ENCODE measurements at places on chromosomes 5 and 9. TPM values are rescaled to one million over a fixed set of nuclear protein-coding genes. Genes with fewer than 3 reads are reported as not detected.

- peaks cover 5% of the 10 kb centered on the region for H3K27me3 ChIP-seq
- H3K27ac ChIP-seq = no peak overlapping the region
- H3K4me1 ChIP-seq = no peaks in the 10 kb centered on the region
- H3K36me3 ChIP-seq = no peaks in the 10 kb centered on the region
- H3K4me3 ChIP-seq = no peak overlapping the region
- peak; percentile 8 for DNase-seq
These were observed 9.9 kb upstream of the MEGF10 start for GRCh38 chr5:127280491-127281220.

The IFNA13 gene
- polyA plus RNA-seq = 0.12 TPM

The ELP1 gene
- 28.8 TPM for polyA plus RNA-seq

- peak overlapping the region; percentile 85 for H3K27ac ChIP-seq
- H3K36me3 ChIP-seq = no peaks in the 10 kb centered on the region
- H3K4me3 ChIP-seq = peak overlapping the region; percentile 72
- no peaks in the 10 kb centered on the region for H3K27me3 ChIP-seq
- H3K4me1 ChIP-seq = peaks cover 6% of the 10 kb centered on the region
- peak; percentile 8 for DNase-seq
These were observed 483 bp downstream of the C9orf85 start for GRCh38 chr9:71911908-71912335.

The OTULINL gene
- polyA plus RNA-seq = 15.8 TPM

- H3K4me1 ChIP-seq = no peaks in the 10 kb centered on the region
- DNase-seq = no peak
- H3K4me3 ChIP-seq = no peak overlapping the region
- H3K27me3 ChIP-seq = no peaks in the 10 kb centered on the region
These were observed 12.5 kb upstream of the PTGER4 start for GRCh38 chr5:40667161-40667663.

DNA sequence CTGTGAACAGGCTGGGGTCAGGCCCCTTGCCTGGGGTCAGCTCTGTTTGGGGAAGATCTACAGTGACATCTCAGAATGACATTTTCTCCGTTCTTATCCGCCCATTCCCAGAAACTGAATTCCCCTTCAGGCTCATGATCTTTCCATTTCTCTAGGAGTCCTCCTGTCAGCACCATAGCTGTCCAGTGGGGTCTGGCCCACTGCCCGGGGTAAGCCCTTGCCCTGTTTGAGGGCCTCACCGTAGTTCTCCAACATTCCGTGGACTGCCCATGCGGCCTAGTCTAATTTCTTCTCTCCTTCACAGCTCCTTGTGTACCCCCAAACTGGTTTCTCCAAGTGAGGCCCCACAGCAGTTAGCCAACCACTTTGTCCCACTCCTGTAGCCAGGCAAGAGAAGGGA is 68.4 kb downstream of the ENTREP1 start:
- no peak overlapping the region for H3K27ac ChIP-seq
- H3K36me3 ChIP-seq = no peaks in the 10 kb centered on the region
- H3K27me3 ChIP-seq = peaks cover 2% of the 10 kb centered on the region
- H3K4me1 ChIP-seq = no peaks in the 10 kb centered on the region
- H3K4me3 ChIP-seq = no peak overlapping the region

DNA sequence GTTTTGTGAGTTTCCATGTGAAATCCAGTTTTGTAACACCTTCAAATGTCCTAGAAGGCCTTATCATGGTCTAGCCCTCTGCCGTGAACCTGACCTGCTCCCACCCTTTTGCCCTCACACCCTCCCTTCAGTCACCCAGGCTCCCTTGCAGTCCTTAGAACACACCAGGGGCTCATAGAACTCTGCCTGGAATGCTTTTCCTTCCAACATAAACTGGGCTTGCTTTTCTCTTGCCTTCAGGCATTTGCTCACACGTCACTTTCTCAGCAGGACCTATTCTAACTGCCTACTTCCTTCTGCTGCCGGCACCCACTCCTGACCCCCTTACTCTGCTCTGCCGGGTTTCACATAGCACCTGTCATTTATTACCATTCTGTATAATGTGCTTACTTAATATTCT is 111.9 kb downstream of the PDE8B start:
- no peak overlapping the region for H3K4me3 ChIP-seq
- H3K27ac ChIP-seq = no peak overlapping the region
- no peaks in the 10 kb centered on the region for H3K36me3 ChIP-seq
- H3K27me3 ChIP-seq = no peaks in the 10 kb centered on the region

DNA sequence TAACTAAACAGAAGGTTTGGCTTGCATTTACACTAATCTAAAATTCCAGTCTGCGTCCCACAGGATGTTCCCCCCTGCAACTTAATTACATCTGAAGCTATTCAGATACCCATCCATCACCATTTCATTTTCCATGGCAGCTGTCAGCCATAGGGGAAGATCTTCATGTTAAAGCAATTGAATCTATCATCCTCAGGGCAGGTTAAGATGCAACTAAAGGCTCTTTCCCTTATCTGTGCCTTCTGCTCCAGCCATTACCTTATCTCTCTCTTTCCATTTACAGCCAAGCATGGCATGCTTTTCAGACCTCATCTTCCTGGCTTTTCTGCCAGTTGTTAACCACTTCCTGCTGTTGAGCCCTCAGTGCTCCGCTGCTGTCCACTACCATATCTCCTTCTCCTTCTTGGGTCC is 15.8 kb upstream of the HACD4 start:
- no peak overlapping the region for H3K27ac ChIP-seq
- no peak for DNase-seq
- H3K4me1 ChIP-seq = no peaks in the 10 kb centered on the region
- H3K4me3 ChIP-seq = no peak overlapping the region
- H3K27me3 ChIP-seq = no peaks in the 10 kb centered on the region

The LECT2 gene
- polyA plus RNA-seq = not detected

GRCh38 chr9:100534401-100534800 is 43.5 kb upstream of the CAVIN4 start:
- no peaks in the 10 kb centered on the region for H3K27me3 ChIP-seq
- no peaks in the 10 kb centered on the region for H3K36me3 ChIP-seq
- H3K27ac ChIP-seq = no peak overlapping the region
- no peak for DNase-seq

DNA sequence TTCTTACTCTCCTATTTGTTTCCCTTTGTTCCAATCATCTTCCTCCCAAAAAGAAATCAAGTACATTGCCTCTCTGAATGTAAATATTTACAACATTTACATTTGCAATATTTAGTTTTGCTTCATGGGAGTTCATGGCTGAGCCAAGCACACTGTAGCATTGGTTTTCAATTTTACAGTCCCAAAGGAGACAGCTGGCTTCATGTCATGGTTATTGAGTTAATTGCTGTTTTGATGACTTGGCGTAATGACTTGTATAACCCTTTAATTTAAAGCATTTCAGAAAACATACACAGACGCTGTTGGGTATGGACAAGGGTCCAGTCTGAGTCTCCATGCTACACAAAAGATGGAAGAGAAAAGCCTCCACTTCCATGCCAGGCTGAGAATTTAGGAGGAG is 25.6 kb upstream of the VLDLR start:
- no peak overlapping the region for H3K27ac ChIP-seq
- H3K4me3 ChIP-seq = no peak overlapping the region
- no peak for DNase-seq

The MSMP gene
- polyA plus RNA-seq = 0.61 TPM

GRCh38 chr5:115297031-115297430 is 577 bp upstream of the CCDC112 start:
- H3K36me3 ChIP-seq = no peaks in the 10 kb centered on the region
- H3K4me3 ChIP-seq = no peak overlapping the region
- no peaks in the 10 kb centered on the region for H3K4me1 ChIP-seq
- no peak for DNase-seq

- no peaks in the 10 kb centered on the region for H3K36me3 ChIP-seq
- H3K4me1 ChIP-seq = peaks cover 4% of the 10 kb centered on the region
- H3K27me3 ChIP-seq = no peaks in the 10 kb centered on the region
- DNase-seq = no peak
These were observed 289.9 kb upstream of the ACTBL2 start for GRCh38 chr5:57772512-57772911.

DNA sequence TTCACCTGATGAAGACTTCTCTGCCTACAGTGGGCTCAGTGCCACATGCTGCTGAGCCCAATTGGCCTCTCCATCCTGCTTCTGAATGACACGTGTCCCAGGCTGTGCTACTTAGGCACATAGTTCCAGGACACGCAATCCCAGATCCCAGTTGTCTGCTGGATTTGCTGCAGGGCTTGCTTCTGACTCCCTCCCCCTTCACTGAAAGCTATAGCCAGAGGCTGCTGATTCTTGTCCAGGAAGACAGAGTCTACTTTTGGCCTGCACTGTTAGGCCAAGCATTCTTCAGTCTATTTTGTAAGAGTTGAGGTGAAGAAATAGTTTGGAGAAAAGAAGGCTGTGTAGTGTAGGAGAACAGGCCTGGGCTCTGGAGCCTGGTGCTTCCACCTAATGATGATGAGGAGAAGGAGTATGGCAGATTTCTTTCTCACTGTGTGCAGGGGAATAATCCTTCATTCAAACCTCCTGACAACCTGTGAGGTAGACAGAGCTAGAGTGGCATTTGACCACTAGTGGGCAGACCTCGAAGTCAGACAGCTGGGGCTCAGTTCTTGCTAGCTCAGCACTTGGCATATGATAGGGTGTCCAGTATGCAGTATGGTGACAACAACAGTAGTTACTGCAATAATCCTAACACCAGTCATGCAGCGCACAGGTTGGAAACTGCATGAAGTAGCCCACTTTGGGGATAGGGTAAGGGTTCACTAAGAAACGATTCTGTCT is 19.5 kb upstream of the ASPN start:
- DNase-seq = peak; percentile 50
- no peak overlapping the region for H3K27ac ChIP-seq
- no peaks in the 10 kb centered on the region for H3K27me3 ChIP-seq

The GFRA3 gene
- polyA plus RNA-seq = 6.9 TPM

The PNPLA7 gene
- 7.2 TPM for polyA plus RNA-seq

DNA sequence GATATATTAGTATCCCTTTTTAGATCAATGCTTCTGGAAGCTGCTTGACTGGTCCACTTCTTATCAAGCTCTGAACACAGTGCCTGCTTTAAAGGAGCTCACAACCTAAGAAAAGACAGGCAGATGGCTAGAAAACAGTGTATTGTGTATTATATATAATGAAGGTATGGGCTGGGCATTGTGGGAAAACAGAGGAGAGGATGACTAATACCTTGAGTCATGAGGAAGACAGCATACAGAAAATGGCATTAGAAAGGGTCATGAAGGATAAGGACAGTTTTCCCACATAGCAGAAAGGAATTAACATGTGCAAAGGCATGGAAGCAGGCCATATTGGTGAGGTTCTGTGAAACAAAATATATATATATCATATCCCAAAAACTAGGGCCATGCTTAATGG is 309.6 kb downstream of the MLLT3 start:
- DNase-seq = no peak
- no peaks in the 10 kb centered on the region for H3K36me3 ChIP-seq
- H3K4me3 ChIP-seq = no peak overlapping the region
- peaks cover 3% of the 10 kb centered on the region for H3K27me3 ChIP-seq
- no peak overlapping the region for H3K27ac ChIP-seq

DNA sequence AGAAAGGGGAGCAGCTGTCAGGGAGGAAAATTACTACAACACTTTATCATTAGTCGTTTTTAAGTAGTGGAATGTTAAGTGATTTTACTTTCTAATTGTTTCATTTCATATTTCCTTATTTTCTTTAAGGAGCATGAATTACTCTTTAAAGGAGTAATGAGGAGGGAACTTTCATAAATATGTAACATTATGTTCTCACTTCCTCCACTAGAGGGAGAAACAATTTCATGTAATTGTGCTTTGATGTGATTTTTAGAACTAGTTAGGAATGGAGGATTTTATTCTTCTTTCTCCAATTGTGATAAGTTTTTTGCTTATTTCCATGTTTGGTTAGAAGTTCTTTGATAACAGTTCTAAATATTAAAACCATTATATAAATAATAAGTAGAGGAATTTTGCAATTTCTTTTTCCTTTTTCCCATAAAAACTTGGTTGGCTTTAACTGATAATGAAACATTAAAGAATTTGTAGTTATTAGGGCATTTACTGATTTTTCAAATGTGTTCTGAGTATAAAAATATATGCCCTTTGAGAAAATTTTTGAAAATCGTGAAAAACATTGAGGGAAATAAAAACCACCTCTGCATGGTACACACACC is 25.6 kb downstream of the CEP78 start:
- H3K36me3 ChIP-seq = peaks cover 14% of the 10 kb centered on the region
- no peak overlapping the region for H3K27ac ChIP-seq
- peak; percentile 5 for DNase-seq
- H3K27me3 ChIP-seq = no peaks in the 10 kb centered on the region
- no peaks in the 10 kb centered on the region for H3K4me1 ChIP-seq

The JAKMIP2 gene
- 3.1 TPM for polyA plus RNA-seq

DNA sequence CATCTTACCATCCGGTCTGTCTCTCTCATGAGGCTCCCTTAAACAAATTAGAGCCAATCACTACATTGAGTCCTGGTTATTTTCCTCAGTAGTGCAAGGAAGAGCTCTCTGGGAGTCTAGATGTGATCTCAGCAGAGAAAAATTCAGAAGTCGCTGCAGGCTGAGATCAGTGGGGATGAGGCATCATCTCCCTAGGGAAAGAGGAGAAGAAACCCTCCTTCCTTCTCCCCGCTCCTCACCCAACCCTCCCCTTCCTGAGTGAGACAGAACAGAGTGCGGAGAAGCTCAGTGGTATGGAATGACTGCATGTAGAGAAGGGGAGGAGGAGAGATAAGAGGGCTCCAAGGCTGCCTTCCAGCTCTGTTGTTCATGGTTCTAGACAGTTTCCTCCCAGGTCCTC is 80.5 kb downstream of the PAPPA start:
- peaks cover 12% of the 10 kb centered on the region for H3K27me3 ChIP-seq
- DNase-seq = no peak
- no peaks in the 10 kb centered on the region for H3K36me3 ChIP-seq
- no peaks in the 10 kb centered on the region for H3K4me1 ChIP-seq

DNA sequence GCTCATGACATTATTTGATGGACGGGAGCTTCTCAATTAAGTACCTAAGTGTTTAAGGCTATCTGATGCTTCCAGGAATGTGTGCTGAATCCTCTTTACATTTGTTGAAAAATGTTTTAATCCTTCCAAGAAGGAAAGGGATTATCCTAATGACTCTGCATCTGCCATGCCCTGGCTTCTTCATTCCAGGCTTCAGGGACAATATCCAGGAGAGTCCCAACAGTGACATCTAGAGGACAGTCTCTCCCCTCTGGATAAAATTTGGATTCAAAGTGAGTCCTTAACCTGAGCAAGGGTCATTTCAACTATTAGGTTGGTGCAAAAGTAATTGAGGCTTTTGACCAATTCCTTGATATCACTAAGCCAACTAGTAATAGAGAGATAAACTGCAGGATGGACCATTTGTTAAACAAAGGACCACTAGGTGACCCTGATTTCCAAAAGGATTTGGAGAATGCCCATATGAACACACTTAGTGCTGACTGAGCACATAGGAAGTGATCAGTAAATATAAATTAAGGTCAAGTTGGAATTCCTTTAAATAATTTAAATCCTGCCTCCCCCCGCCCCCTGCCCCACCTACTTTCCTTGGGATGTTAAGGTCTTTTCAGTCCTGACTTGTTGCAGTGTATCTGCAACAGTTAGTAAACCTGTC is 19.1 kb downstream of the TNFSF8 start:
- H3K36me3 ChIP-seq = no peaks in the 10 kb centered on the region
- H3K27me3 ChIP-seq = no peaks in the 10 kb centered on the region
- H3K27ac ChIP-seq = no peak overlapping the region
- DNase-seq = peak; percentile 34
- H3K4me3 ChIP-seq = no peak overlapping the region
- H3K4me1 ChIP-seq = no peaks in the 10 kb centered on the region

- H3K36me3 ChIP-seq = no peaks in the 10 kb centered on the region
- H3K4me1 ChIP-seq = no peaks in the 10 kb centered on the region
- H3K4me3 ChIP-seq = no peak overlapping the region
- H3K27me3 ChIP-seq = no peaks in the 10 kb centered on the region
- DNase-seq = no peak
These were observed 44.3 kb downstream of the TNFSF15 start for GRCh38 chr9:114761523-114761922.

- H3K27ac ChIP-seq = peak overlapping the region; percentile 78
- no peak overlapping the region for H3K4me3 ChIP-seq
- peaks cover 48% of the 10 kb centered on the region for H3K4me1 ChIP-seq
These were observed 24.3 kb downstream of the FBXW2 start for GRCh38 chr9:120768886-120769285.

The CD274 gene
- polyA plus RNA-seq = 1.6 TPM

The CSF2 gene
- polyA plus RNA-seq = not detected

Data from large intestine (tissue), 12 donors.